ENCODE measurements at places on chromosomes 7 and 10.

DNA sequence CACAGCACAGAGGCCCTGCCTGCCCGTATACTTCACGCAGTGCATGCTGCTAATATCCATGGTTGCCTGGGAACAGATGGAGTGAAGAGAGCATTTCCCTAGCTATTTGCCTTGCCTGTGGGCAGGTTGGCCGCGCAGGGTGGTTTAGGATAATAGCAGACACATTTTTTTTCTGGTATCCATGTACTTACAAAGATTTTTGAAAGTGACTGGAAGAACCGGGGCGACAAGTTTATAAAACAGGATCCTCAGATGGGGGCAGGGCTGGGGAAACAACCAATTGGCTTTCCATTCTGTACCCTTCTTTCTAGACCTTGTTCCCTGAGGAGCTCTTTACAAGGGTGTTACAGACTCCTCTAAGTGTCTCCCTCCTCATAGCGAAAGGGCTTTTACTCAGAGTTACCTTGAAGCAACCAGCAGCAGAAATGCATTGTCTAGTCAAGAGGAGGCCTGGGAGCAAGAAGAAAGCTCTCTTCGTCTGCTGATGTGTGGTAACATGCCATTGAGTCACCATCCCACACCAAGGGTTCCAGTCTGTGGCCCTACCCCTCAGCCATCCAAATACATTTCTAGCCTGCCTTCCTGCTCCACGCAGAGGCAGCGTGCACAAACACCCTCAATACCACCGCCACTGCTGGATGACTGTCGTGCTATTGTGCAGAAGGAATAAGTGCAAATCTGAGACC is 31.5 kb downstream of the MTURN start:
- DNase-seq, result no peak

DNA sequence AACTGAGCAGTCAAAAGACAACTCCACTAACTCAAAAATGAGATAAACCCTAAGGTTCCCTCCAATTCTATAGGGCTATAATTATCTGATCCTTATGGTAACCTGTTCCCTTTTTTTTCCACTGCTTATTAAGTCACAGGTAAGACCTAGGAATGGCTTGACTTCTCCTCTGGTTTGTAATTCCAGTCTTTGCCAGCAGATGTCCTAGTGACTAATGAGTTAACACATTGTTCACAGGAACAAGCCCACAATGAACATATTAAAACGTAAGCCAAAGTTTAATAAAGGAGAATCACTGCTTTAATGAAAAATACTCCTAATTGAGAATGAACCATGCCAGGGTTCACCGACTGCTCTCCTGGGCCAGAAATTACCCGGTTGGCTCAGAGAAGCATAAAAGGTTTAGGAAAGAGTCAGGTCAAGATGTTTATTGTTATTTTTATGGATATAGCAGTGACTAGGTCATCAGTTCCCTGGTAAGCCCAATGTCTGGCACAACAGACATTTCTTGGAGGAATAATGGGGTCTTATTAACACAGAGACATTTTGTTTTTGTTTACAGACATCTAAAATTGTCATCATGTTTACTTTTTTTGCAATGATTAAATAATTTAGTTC is 120.1 kb downstream of the ELAPOR2 start:
- no peak for DNase-seq

DNA sequence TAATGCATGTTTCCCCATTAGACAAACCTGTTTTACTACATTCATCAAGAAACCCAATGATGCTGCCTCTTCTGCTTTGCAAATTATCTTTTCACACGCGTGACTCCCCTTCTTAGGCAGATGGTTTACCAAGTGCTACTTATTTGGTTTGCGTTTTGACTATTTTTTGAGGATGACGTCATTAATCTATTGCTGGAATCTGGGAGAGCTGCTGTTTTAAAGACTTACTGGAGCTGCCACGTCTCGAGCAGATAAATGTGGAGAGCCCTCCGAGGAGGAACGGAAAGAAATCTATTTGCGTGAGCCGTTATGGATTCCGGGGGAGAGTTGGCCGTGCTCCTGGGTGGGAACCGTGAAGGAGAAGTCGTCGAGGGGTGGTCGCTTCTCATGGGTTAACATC is 19.7 kb downstream of the INSYN2A start:
- no peak for DNase-seq

DNA sequence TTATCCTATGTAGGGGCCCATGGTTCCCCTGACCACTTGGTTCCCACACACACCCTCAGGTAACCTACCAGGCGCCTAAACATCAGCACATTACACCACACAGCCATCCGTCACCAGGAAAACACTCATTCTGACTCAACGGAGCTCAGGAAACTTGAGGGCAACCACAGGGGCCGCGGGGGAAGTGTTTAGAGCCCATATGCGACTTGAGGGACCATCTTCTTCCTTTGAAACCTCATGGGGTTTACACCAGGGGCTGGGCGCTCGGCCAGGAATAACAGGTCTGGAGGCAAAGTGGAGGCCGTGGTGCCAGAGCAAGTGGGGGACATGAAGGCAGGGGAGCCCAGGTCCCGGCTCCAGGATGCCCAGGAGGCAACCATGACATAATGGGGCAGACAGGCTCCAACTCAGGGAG is 1.5 kb downstream of the STX1A start:
- no peak for DNase-seq

DNA sequence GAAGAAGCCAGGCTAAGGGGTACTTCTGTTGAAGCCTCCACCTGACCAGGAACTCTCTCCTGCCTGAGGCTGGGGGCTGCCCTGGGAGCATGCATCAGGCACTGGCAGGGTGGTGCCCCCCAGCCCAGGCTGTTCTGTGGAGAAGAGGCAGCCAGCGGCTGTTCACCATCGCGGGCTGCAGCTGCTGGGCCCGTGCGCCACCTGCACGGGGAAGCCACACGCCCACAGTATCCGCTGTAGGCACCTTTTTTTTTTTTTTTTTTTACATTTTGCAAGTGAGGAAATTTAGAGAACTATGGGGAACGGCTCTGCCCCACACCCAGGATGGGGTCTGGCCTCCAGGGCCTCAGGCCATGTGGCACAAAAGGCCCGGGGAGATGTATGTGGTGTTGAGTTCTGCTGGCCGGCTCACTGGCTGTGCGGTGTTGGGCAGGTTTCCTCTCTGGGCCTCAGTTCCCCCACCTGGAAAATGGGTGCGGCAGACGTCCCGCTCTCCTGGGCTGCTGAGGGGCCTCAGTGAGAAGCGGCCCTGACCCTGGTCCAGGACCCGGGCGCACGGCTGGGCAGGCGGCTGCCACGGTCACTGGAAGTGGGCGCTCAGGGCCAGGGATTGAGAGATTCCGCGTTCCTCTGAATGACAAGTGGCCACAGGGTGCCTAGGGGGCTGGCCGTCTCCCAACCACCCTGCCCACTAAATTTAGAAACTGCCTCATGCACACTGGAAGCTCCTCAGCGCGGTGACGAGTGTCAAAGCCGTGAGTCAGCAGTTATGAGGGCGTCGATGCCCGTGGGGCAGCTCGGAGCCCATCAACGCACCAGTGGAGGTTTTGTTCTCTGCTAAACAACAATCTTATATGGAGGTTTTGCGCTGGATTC is 8.8 kb upstream of the INTS1 start:
- DNase-seq, result no peak
